ENCODE measurements at places on chromosomes 16 and 17. TPM values are rescaled to one million over a fixed set of nuclear protein-coding genes. Genes with fewer than 3 reads are reported as not detected.

Gene KRTAP17-1
- total RNA-seq: not detected

Gene PHOSPHO1
- under 0.01 TPM for total RNA-seq

Gene PYY
- not detected for total RNA-seq

Gene SLC16A11
- total RNA-seq: not detected

Gene KIF19
- total RNA-seq: not detected

Gene TNS4
- total RNA-seq: not detected

Gene IGFBP4
- 308 TPM for total RNA-seq

Gene PRSS33
- total RNA-seq: not detected

Gene GRB7
- total RNA-seq: 0.18 TPM

GRCh38 chr17:39666601-39667261 is 1.5 kb upstream of the PNMT start:
- DNase-seq: no peak

DNA sequence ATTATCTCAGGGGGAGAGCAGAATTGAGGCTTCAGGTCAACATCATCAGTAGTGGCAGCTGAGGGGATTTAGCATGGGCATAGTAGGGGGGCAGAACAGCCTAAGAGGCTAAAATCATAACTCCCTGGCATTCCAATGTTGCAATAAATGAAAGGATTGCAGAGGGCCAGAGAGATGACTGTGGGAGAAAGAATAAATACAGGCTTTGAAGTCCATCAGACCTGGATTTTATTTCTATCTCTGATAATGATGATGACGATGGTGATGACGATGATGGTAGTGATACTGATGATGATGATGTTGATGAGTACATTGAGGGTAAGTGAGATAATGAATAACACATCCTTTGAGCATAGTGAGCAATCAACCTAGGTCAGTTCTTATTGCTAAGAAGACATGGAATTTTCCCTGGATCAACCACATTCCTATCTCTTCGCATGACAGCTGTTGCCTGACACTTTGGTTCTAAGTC is 107.4 kb upstream of the CDH11 start:
- DNase-seq: peak; percentile 86

DNA sequence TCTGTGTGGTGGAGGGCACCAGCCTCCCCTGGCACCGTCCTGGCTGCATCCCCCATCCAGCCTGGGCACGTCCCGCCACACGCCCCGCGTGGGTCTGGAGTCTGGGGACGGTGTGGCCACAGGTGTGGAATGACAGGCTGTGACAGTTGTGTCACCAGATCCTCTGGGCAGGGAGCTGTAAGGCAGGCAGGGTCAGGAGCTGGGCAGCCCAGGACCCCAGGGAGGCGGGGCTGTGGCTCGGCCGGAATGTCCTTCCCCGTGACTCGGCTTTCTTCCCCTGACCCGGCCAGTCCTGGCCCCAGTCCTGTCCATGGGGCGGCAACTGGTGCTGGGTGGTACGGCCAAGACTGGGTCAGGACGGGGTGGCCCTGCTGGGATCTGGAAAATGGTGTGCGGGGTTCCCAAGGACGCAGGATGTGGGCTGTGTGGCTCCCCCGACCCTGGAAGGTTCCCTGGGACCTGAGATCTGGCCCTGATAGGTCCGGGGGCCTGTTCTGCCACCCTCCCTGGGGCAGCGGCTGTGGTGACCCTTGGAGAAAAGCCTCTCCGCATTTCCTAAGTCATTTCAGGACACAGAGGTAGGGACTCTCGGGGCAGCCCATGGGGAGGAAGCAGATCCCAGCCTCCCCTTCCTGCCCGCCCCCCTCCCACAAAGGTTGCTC is 3.3 kb upstream of the SLC16A3 start:
- no peak for DNase-seq

DNA sequence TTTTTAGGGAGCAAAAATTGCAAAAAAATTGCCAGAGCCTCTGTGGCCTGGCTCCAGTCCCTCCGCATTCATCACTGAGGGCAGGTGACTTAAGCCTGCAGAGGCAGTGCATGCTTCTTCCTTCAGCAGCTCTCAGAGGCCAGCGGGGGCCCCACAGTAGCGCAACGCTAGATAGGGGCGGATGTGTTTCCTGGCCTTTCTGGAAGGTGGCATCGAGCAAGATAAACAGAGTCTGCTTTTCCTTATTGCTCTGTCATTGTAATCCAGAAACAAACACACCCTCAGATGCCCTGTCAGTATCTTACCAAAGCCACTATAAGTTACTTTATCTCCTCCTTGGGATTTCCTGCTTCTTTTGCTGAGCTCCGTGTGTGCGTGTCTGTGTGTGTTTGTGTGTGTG is 75.5 kb upstream of the IRX6 start:
- DNase-seq: no peak

DNA sequence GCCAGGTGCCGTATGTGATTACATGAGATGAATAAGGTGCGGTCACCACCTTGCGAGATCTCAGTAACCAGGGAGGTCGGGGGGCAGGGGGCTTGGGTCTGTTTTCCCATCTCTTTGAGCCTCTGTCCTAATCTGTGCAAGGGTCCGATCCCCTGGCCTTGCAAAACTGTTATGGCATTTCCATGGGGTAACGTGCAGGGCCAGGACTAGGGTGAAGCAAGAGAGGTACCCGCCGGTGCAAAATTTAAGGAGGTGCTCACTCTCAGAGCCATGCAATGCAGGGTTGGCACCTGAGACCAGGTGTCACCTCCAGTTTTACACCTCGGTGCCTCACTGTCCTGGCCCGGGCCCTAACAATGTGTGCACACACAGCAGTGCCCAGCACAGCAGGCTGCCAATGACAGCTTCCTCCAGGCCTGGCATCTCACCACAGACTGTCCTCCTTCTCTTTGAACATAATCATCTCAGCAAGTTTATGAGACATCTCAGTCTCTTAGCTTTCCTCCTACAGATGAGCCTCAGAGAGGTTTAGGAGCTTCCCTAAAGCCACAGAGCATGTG is 43.6 kb downstream of the C16orf95 start:
- no peak for DNase-seq

GRCh38 chr16:68190081-68190480 is 45.8 kb downstream of the ESRP2 start:
- no peak for DNase-seq

GRCh38 chr17:81821603-81822311 is 11.3 kb downstream of the MCRIP1 start:
- peak; percentile 29 for DNase-seq

GRCh38 chr16:85781695-85782370 is 17.5 kb downstream of the EMC8 start:
- peak; percentile 66 for DNase-seq

DNA sequence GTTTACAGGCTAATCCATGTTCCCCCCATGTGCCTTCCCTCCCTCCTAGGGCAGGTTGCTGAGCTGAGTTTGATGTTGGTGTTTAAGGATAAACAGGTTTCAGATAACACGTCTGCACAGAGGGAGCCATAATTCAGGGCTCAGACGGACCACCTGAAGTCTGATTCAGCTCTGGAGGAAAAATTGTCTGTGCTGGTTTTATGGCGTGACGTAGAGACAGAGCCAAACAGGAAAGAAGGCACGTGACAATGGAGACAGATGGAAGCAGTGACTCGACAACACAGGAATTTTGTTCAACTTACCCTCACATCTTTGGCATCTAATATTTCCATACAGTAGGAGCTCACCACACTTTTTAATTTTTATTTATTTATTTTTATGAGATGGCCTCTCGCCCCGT is 10.7 kb upstream of the USP10 start:
- peak; percentile 99 for DNase-seq

DNA sequence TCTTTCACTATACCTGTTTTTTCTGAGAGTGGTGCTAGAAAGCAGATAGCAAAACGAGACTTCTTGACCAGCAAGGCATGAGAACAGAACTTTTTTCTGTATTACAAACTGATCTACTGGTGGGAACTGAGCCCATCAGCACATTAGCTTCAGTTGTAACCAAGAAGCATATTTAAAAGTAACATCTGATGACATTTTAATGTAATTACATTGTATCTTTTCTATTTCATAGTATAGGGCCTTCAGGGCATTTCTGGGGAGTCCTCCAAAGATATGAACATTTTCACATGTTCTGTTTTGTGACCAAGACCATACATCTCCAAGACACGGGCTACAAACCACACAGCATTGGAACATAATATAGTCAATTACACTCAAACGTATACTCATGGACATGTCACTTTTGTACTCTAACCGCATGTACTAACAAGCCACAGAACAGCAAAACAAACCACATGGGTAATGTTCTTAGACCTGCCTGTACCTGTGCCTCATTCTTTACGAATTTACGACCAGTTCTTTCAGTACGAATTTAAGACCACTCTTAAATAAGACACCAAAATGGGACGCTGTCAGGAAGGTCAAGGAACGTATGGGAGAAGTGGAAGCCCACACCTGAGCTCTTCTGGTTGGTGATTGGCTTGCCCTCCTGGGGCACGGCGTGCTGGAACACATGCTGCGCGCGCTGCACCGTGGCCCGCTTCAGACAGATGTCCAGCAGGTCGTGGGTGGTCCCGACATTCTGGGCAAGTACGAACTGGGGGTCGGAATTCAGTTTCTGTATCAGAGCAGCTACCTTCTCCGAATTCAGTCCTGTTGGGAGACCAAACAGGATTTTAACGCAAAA is 825 bp downstream of the BLMH start:
- peak; percentile 21 for DNase-seq

GRCh38 chr17:27780092-27780827 is 20.1 kb downstream of the NOS2 start:
- no peak for DNase-seq

DNA sequence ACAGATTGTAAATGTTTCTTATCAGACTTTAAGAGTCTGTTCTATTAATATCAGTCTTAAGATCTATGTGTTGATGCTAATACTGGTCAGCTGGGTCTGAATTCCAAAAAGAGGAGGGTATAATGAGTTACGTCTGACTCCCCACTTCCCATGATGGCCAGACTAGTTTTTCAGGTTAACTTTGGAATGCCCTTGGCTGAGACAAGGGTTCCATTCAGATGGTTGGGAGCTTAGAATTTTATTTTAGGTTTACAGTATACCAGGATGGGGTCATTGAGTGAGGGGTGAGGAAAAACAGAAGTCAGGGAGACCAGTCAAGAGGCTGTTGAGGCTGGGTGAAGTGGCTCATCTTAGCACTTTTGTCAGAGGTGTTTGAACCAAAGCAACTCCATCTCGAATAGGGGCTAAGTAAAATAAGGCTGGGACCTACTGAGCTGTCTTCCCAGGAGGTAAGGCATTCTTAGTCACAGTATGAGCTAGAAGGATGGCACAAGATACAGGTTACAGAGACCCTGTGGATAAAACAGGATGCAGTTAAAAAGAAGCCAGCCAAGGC is 2.9 kb upstream of the TMEM231 start:
- no peak for DNase-seq

DNA sequence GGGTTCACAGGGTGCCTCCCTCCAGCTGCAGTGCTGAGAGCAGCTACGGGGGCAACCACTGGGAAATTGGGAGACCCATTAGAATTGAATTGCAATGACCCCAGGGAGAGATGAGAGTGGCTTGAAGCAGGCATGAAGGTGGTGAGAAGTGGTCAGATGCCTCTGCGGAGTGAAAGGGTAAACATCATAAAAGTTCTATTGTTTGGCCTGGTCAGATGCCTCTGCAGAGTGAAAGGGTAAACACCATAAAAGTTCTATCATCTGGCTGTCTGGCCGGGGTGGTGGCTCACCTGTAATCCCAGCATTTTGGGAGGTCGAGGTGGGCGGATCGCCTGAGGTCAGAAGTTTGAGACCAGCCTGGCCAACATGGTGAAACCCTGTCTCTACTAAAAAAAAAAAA is 53.5 kb downstream of the TNFRSF13B start:
- DNase-seq: no peak

DNA sequence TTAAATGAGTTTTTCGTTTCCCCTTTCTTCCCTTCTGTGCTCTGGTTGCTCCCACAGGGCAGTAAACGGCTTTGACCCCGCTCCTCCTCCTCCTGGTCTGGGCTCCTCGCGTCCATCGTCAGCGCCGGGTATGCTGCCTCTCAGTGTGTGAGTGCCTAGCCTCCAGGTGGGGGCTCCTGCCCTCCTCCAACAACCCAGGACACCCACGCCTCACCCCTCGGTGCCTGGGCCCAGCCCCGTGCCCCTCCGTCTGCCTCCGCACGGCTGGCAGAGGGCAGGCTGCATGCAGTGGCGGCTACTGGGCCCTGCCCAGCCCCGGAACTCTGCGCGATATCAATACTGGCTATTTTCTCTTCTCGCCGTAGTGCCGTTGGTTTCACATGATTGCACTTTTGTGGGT is 31.2 kb downstream of the NDEL1 start:
- no peak for DNase-seq

DNA sequence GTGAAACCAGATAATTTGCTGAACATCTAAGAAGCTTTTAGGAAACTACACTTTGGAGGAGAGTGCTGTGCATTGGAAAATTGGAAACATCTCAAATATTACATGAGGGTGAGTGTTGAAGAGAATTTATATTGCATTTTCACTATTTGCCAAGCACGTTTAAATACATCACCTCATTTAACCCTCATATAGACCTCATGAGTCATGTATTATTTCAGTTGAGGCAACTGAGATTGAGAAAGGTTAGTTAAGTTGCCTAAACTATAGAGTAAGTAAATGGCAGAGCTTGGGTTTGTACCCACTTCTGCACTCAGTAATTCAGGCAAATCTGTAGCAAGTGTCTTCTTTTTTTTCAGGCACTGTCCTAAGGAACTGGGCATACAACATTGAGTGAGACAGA is 3.7 kb upstream of the NLK start:
- DNase-seq: peak; percentile 63

- peak; percentile 49 for DNase-seq
Measured at GRCh38 chr17:81420769-81421462, 25.7 kb downstream of the BAHCC1 start.

- DNase-seq: no peak
Measured at GRCh38 chr17:83062818-83063671, 16.4 kb upstream of the METRNL start.

- no peak for DNase-seq
Measured at GRCh38 chr16:54437401-54437800, 150.8 kb upstream of the IRX3 start.

GRCh38 chr17:73436954-73437353 is 125.2 kb upstream of the CDC42EP4 start:
- peak; percentile 4 for DNase-seq

GRCh38 chr17:35214192-35214591 is 20.0 kb upstream of the SLC35G3 start:
- DNase-seq: no peak

DNA sequence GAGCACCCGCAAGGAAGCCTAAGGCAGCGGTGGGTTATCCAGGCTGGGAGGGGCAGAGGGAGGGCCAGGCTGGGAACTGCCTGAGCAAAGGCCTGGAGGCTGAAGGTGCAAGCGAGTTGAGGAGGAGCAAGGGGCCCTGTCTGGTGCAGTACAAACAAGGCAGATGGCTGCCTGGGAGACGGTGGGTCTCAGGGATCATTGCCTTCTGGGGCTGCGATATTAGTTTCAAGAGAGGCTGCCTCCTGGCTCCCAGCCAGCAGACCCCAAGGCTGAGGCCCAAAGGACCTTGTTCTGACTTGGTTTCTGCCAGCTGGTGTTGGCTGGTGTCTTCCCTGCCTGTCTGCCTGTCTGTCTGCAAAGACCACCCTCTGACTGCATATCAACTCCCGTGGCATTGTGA is 154.0 kb downstream of the IRF8 start:
- DNase-seq: no peak

GRCh38 chr16:89720813-89721545 is at the start of the genes VPS9D1 and ZNF276:
Gene VPS9D1 (minus strand): TSS chr16:89720898. CDS start chr16:89720861, 37 bp downstream.
Gene ZNF276 (plus strand): TSS chr16:89721537. CDS start chr16:89721641, 104 bp downstream.
- DNase-seq: peak; percentile 69

All from IMR-90 (cell line).